ENCODE measurements at places on chromosomes 16 and 17.
A peak's percentile ranks its signal among the peaks of the same experiment; 100 is the strongest.

- DNase-seq: peak; percentile 76
These were observed 31.3 kb downstream of the MYO18A start for GRCh38 chr17:29148790-29149430.

GRCh38 chr16:75761108-75761507, 34.8 kb upstream of the CPHXL start:
- DNase-seq: no peak

GRCh38 chr17:43740541-43740940, 18.1 kb downstream of the SOST start:
- DNase-seq: no peak

- no peak for DNase-seq
These were observed 44.7 kb upstream of the LGALS9 start for GRCh38 chr17:27586203-27586721.

DNA sequence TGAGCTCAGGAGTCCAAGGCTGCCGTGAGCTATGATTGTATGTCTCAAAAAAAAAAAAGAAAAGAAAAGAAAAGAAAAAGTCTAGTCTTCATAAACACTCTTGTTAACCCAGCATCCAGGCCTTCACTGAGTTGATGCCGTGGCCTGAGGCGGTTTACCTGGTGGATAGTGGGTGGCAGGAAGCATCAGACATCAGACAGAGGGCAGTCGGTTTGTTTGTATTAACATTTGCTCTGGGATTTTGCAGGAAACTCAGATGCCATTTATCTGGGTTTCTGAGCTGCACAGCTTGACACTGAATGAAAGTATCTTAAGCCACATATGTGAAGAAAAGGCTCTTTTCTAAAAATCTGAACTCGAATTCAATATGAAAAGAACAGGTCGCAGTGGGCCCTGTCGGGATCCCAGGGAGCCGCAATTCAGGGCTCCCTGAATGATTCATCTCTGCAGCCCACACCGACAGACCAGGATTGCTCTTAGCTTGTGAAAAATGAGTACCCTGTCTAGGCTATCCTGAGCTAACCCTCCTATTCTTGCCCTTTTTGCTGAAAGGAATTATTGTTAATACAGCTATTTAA, 1.1 kb upstream of the DBNDD1 start:
- no peak for DNase-seq

All from skeletal muscle cell (primary cell).